ENCODE measurements at places on chromosomes 6 and 20.

DNA sequence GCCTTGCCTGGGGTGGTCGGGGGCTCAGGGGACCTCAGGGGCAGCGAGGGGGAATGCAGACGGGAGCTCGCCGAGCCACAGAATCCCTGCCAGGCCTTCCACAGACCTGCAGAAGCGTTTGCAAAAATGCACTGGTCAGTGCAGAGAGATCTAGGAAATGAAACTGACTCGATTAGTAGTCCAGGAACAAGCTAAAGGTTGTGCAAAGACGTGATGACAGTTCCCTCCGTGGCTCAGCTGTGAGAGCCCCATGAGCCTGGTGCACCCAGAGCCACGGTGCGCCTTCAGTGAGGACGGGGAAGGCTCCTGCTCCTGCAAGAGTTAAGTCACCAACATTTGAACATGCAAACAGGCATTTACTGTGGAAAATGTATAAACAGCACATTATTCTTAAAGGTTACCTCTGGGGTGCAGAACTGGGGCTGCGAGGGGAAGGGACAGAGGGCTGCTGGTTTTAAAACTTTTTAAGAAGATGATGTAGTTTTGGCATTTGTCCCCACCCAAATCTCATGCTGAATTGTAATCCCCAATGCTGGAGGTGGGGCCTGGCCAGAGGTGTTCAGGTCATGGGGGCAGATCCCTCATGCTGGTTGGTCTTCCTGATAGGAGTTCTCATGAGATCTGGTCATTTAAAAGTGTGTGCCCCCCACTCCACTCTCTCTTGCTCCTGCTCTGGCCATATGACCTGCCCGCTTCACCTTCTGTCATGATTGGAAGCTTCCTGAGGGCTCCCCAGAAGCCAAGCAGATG lies 147.3 kb downstream of the DLL1 start:
- DNase-seq: no peak

DNA sequence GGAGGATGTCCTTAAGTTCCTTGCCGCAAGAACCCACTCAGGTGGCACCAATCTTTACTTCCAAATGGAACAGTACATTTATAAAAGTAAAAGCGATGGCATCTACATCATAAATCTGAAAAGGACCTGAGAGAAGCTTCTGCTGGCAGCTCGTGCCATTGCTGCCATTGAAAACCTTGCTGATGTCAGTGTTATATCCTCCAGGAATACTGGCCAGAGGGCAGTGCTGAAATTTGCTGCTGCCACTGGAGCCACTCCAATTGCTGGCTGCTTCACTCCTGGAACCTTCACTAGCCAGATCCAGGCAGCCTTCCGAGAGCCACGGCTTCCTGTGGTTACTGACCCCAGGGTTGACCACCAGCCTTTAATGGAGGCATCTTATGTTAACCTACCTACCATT lies 191.7 kb downstream of the TRIM27 start:
- no peak for DNase-seq

DNA sequence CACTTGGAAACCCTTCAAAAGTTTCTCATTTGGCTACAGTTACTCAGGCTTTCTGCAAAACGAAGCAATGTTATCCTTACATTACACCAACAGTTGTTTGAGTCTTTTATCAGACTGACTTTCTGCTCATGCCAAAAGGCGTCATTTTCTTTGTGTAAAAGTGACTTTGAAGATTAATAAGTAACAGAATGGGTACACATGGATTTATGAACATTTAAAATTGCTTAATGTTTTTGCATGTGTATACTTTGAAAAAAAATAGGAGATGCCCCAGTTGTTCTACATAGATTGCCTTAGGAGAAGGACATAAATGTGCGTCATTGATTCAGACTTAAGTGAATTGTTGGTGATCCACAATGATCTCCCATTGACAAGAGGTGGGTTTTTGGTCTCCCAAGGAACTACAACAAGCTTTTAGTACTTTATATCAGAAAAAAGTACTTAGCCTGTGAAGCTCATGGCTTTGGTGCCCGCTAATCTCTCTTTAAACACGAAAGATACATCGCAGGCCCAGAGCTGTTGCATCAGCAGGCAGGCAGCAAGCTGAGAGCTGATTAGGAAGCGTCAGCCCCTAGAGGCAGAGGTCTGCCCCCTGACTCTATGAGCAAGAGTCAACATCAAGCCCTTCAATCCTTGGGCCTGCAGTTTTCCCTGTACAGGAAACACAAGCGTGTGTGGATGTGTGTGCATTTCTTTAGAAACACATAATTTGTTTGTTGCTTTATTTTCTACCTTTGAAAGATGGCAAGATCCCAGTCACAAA lies 45.9 kb downstream of the SLC22A3 start:
- no peak for DNase-seq

- no peak for DNase-seq
Observed at GRCh38 chr6:42774201-42774600, 7.7 kb upstream of the BICRAL start.

- DNase-seq: no peak
Observed at GRCh38 chr6:47241742-47242482, 67.8 kb downstream of the TNFRSF21 start.

DNA sequence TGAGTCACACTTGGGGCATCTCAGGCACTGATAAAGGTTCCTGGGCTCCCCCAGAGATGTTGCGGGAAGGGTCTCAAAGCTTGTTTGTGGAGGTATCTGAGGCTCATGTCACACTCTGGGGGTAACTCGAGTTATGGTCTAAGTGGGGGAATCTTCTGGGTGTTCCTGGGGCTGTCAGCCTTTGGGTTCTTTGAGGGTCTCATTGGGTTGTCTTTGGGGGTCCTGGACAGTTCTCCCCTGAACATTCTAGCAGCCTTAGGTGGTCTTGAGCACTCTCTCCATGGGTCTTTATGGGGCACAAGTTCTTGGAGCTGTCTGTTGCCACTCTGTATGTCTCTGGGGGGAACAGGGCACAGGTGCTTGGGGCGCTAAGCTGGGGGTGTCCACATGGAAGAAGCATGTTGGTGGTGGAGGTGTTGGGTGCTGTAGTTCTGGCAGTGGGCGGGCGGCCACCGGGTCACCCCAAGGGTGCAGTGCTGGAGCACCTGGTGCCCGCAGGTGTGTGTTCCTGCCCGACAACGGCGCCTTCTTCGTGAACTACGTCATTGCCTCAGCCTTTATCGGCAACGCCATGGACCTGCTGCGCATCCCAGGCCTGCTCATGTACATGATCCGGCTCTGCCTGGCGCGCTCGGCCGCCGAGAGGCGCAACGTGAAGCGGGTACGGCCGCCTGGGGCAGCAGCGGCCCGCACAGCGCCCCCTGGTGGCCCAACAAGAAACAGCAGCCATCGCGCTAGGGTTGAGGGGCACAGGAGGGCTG lies 7.1 kb upstream of the CAPN11 start:
- no peak for DNase-seq
